Activated CD4-positive, alpha-beta T cell treated with anti-CD3 and anti-CD28 coated beads for 48 hours (primary cell): ENCODE measurements at places on chromosomes 6 and 20.

- no peak for DNase-seq
These were observed 174.8 kb upstream of the HEY2 start for GRCh38 chr6:125574604-125575003.

GRCh38 chr6:163605385-163606097 lies 191.0 kb downstream of the QKI start:
- no peak for DNase-seq

- no peak for DNase-seq
These were observed 138.0 kb downstream of the THBS2 start for GRCh38 chr6:169115632-169116031.

DNA sequence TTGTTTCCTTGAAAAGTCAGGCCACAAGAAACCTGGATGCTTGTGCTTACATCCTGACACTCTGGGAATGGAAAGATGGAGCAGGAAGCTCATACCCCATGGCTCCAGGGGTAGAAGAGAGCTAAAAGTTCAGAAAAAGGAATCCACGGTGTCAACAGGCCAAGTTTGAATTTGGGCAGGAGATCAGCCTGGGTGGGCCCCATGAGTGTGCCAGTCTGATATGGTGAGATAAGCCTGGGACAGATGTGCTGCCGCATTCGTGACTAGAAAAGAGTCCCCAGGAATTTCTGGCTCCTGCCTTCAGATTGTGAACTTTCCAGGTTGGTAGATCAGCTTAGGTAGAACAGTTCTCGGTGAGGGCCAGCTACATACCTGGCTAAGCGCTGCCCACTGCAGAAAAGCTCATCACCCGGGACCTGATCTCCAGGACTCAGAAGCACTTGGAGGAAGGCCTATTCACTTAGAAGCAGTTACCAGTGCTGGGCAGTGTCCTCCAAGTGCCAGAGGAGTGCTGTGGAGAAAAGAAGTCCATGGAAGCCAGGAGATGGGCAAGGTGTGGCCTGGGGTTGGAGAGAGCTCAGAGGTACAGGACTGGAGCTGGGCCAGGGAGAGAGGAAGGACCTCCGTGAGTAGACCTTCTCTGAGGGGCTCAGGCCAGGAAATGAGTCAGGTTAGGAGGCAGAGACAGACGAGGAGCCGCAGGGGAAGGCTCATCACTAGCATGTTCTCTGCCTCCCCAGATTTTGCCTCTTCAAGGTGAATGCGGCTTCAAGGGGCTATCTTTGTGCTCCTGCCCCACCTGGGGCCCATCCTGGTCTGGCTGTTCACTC lies at the start of gene TSPO2:
Gene TSPO2, plus strand, starts transcription at position 242 of the 830 bp plus-strand sequence. Its CDS starts 519 bp downstream, at position 761.
- no peak for DNase-seq

GRCh38 chr20:45456632-45457031 lies 12.9 kb upstream of the WFDC2 start:
- peak; percentile 70 for DNase-seq

DNA sequence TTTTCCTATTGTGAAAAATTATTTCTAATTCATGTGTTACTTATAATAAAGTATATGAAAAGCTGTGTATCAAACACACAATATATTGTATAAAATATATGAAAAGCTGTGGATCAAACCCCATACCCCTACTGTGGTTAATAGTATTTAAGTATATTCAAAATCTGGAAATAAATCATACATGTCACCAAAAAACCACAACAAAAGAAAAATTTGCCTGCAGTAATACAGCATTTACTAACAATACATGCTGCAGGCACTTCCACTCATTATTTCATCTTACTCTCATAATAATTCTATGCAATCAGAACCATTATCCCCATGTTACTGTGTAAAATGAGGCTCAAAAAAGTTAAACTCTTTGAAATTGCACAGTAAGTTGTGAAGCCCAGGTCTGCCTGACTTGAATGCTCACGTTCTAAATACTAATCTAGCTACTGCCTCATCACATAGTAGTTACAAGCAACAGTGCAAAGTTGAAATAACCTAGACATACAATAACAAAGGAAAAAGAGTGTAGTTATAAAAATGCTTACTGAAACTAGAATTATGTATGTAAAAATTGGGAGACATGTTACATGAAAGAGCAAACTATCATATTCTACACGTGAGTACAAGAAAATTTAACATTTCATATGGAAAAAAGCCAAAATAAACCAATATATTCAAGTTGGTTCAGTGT lies 61.7 kb downstream of the FAM217A start:
- DNase-seq = no peak

DNA sequence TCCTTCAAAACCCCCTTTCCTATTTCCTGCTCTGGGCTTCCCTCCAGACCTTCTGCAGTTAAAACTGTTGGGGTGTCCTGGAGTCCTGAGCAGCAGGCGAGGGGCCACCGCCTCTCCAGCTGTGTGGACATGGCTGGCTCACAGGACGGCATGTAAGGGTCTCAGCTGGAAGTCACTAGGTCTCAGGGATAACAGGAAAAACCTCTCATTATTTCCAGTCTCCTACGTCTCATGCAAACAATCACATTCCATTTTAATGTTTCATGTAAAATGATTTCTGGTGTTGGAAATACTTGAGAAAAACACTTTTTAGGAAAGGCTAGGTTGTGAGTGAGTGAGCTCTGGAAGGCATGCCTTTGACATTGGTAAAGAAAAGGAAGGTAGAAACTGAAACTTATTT lies 158.7 kb downstream of the SCML4 start:
- DNase-seq = no peak

DNA sequence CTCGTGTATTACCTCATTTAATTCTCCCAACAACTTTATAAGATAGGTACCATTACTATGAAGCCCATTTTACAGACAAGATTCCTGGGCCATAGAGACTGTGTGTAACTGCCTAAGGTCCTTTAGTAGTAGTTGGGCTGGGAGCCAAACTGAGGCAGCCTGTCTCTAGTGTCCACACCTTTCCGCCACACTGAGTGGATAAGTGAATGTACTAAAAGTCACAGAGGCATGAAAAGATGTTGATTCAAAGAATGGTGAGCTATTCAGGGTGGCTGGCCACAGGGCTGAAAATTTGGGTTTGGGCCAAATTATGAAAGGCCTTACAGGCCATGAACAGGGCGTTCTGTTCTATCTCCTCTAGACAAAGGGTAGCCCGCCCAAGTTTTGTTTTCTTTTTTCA lies 11.0 kb downstream of the CD24 start:
- DNase-seq = no peak

DNA sequence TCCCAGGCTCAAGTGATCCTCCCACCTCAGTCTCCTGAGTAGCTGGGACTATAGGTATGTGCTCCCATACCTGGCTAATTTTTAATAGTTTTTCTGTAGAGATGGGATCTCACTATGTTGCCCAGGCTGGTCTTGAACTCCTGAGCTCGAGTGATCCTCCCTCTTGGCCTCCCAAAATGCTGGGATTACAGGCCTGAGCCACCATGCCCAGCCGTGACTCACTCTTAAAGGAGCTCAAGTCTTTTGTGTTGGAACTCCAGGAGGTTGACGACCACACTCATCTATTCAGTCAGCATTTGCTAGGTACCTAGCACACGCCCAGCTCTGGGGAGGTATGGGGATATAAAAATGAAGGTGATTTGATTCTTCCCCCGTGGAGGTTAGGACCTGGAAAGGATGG lies 62.8 kb downstream of the UTRN start:
- no peak for DNase-seq

DNA sequence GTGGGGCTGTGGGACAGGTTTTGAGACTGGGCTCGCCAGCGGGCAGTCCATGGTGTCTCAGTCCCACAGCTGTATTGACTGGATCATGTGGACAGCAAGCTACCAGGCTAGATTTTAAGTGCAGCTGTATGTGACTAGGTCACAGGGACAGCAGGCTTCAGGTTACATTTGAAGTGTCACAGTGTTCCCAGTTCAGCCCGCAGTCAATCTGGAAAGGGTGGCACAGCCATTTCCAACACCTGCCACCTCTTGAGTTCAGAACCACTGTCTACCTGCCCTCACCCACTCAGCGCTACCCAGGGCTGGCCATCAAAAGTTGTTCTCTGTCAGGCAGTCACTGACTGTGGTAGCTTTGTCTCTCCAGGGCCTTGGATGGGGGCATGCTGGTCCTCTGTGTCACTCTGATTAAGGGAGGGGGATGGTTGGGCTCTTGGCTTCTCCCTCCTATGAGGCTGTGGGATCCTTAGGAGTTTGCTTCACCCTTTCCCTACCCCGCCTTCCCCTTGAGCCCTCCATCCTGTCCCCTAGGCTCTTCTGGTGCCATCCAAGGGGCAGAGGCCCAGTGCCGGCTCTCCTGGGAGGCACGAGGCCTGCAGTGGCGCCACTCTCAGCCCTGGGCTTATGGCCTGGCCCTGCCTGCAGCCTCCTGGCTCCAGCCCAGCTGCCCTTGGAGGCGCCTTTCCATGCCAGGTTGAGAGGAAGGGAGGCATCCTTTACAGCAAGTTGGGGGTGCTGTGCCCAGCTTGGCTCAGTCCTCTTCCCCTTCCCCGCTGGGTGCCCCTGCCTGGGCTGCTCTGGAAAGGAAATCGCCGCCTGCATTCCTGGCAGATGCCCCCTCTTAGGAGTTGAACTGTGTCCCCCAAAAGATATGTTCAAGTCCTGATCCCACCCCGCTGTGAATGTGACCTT lies 44.9 kb downstream of the PNLDC1 start:
- DNase-seq = no peak

- DNase-seq = peak; percentile 70
These were observed 3.3 kb downstream of the KCNS1 start for GRCh38 chr20:45097485-45098102.

DNA sequence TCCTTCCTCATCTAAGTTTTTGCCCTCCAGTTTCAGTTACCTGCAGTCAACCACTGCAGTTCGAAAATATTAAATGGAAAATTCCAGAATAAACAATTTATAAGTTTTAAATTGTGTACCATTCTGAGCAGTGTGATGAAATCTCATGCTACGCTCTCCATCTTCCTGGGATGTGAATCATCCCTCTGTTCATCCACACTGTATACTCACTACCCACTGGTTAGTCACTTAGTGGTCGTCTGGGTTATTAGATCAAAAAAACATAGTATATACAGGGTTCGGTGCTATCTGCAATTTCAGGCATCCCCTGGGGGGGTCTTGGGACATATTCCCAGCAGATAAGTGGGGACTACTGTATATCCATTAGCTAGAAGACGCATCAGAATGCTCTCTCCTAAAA lies 151.9 kb upstream of the SLC22A16 start:
- DNase-seq = no peak
